Activated CD4-positive, alpha-beta T cell treated with anti-CD3 and anti-CD28 coated beads, Interleukin-2, amount 50 U/mL, for 1 hour (primary cell): ENCODE measurements at places on chromosomes 12 and 14.

DNA sequence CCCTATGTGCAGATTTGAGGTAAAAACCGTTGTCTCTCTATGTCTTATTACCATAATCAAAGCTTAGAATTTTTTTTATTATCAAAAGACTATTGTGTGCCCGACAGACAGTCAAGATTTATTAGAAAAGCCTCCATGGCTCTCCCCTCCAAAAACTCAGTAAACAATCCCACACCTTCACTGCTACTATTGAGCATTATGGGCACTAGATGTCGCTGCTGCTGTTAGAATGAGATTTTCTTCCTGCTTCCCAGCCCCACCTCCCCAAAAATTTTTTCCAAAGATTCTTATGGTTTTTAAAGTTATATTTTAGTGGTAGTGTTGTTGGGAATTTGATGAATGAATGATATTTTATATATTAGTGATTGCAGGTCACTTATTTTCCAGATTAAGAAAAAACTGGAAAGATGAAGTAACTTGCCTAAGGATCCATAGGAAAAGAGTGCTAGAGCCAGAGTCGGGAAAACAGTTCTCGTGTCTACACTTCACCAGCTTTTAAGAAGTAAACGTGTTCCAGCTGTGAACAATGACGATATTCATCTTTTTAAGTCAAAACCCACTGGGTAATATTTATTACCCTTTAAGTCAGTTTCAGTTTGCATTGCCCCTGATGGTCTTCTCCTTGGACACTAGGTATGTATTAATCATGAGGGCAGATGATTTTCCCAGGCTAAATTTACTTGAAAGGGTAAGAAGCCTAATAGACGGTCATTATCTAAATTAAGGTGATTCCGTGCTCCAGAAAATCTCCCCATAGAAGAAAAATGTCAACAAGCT, 12.2 kb upstream of the FOXG1 start:
- no peak for DNase-seq

DNA sequence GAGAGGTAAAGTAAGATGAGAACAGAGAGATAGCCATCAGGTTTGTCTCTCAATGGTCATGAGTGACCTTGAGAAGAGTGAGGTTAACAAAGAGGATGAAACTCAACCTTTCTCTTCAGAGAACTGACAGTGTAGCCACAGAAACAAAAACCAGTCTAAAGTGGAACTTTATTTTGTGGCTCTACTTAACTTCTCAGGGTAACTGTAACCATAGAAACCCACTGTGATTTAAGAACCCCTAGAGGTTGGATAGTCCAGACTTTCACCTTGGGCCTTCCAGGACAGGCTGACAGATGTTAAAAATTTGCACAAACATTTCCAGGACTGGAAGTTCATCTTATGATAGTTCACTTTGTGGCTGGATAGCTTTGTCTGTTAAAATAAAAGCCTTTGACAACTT, 48.5 kb downstream of the ATP23 start:
- no peak for DNase-seq

- no peak for DNase-seq
Measured at GRCh38 chr12:72829838-72830237, 557.7 kb downstream of the TRHDE start.

GRCh38 chr14:102055181-102055901, 31.5 kb downstream of the HSP90AA1 start:
- no peak for DNase-seq

GRCh38 chr14:44833376-44834060, 128.2 kb downstream of the KLHL28 start:
- DNase-seq, result no peak

DNA sequence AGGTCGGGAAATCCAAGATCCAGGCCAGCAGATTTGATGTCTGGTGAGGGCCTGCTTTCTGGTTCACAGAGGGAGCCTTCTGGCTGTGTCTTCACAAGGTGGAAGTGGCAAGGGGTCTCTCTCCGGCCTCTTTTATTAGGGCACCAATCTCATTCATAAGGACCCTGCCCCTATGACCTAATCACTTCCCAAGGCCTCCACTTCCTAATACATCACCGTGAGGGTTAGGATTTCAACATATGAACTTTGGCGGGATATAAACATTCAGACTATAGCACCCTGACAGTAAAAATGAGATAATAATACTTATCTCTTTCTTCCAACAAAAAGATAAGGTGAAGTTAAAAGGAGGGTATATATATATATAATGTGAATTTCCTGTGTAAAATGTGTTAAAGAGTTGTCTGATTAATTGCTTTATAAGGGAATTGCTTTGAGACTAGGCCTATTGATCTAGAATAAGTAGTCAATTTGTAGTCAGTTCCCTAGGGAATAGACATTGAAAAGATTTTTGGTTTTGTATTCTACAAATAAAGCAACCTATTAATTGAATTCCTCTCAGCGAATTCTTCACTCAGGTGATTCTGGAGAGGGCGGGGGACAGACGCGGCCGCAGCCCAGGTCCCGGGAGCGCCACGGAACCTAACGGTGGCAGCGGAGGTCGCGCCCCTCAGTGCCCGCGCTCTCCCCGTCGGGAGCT, 516 bp upstream of the LGALS3 start:
- no peak for DNase-seq
